ENCODE measurements at places on chromosomes 4 and X.

- no peak for DNase-seq
Measured at GRCh38 chr4:100644150-100644549, 126.3 kb upstream of the EMCN start.

GRCh38 chr4:107625391-107625902, 94.6 kb downstream of the PAPSS1 start:
- no peak for DNase-seq

DNA sequence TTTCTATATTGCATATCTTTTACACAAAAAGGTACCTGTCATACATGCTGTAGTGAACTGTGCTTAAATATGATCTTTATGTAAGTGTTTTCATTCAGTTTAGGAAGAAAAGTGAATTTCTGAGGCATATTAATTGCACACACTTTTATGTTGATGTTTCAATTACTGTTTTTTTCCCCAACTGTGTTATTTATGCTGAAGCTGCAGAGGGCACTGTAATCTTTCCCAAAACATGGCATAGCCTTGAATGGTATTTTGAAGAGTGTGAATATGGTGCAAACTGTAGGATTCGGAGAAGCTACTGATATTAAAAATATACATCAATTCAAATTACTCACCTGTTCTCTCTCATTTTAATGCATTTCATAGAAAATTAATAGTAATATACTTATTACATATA, 6.0 kb upstream of the CENPE start:
- no peak for DNase-seq

DNA sequence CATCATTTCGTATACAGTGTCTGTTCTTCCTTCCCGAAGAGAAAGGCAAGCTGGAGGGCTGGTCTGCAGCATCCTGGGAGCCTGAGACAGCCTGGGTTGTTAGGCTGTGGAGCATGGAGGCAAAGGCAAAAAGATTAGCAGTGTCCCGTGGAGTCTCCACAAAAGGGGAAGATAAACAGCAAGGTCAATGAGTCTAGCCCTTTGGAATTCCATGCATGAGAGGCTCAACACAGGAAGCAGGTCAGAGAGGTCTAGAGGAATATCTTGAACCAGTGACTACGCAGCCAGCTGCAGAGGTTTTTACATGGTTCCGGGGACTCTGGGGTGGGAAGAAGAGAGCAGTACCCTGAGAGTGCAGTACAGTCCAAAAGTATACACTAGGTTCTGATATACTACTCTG, 12.2 kb upstream of the MCF2 start:
- DNase-seq = no peak

DNA sequence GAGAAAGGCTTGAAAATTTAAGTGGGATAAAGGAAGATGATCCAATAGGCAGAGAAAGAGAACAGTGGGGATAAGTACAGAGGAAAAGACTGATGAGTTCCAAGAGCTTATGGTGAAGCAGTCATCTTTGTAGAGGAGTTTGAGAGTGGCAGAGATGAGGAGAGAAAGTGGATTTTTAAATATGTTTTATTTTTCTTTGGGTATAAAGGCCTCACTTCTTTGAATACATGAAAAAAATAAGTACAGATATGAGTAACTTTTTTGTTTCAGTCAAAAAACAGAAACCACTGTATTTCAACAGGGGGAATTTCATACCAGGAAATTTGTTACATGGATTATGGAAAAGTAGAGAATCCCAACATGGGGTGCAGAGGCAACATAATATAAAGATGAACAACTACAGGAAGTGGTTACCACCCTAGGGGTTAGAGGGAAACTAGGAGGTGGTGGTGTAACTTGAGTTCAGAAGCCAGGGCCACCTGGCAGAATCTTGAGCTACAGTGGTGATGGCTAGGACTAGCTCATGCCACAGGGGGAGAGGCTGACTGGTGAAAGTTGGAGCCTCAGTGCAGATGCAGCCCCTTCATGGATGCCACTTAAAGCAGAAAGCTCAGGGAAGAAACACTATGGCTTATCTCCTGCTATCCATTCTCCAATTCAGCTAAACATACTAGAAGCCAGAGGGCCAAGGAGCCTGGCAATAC, 3.4 kb upstream of the CYBB start:
- peak; percentile 63 for DNase-seq

GRCh38 chrX:142483965-142484364, 278.9 kb upstream of the MAGEC2 start:
- DNase-seq = no peak

- DNase-seq = no peak
Measured at GRCh38 chr4:79272126-79272525, 53.7 kb downstream of the NAA11 start.

- no peak for DNase-seq
Measured at GRCh38 chrX:3346501-3347259, at the start of gene MXRA5. Gene MXRA5 (minus strand): TSS chrX:3346652. CDS start chrX:3343833, 2,819 bp downstream.

GRCh38 chr4:9812501-9813340, 31.3 kb downstream of the DRD5 start:
- peak; percentile 58 for DNase-seq

DNA sequence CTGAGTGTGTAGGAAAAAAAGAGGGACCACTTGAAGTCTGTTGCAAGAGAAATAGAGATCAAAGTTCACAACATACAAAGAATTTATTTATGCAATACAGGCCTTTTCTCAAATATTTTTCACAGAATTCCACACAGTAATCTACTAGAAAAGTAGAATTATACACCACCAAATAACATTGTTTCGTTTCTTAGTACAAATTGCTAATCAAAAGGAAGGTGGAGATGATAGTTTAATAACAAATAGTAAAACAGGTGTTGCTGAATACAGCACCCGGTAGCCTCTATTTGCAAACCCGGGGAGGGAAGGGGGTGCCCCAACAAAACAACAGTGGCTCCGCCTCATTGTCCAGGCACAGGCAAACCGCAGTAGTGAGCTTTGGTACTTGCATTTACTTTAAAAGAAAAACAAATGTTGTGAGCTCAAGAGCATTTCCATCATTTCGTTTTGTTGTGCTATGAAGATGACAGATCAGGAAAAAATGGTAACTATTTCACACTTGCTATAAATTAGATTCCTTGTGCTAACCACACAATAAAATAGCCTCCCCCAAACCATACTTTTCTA, 186.4 kb downstream of the DCLK2 start:
- DNase-seq = no peak

DNA sequence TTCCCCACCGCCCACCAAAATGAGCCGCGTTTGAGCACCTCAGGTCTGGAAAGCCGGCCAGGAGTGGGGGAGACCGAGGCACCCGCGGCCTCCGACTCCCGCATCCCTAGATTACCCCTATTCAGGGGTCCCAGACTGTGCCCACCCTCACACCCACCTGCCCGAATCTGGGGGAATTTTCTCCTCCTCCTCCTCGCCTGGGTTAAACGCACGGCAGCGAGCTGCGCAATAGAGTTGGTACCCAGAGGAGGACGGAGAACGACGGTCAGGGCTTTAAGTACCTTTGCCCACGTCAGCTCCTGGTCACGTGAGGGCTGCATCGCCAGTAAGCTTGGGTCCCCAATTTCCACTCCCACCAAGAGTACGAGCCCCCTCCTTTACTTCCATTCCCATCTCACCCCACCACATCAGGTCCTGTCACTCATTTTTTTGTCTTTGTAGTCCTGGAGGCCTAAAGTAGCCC, at the start of gene ARMCX2:
Gene ARMCX2, minus strand, starts transcription at position 250 of the 463 bp plus-strand sequence. CDS start 2,262 bp downstream, outside the sequence.
- DNase-seq = no peak

DNA sequence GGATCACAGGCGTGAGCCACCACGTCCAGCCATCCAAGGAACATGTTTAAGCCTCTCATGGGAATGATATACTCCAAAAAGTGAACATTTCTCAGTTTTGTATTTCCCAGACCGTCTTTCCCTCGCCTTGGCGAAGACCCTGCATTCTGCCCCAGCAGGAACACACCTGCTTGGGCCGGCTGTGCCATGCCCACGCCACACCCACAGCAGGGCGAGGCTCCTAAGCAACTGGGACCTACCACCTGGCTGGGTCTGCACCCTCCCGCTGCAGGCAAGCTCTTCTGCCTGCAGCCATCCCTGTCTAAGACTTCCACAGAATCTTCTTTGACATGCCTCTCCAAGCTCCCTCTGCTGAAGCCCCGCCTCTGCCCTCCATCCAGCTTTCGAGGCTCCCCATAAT, 3.6 kb downstream of the CCNQ start:
- no peak for DNase-seq

GRCh38 chrX:47186096-47186740, 7.4 kb upstream of the UBA1 start:
- no peak for DNase-seq

DNA sequence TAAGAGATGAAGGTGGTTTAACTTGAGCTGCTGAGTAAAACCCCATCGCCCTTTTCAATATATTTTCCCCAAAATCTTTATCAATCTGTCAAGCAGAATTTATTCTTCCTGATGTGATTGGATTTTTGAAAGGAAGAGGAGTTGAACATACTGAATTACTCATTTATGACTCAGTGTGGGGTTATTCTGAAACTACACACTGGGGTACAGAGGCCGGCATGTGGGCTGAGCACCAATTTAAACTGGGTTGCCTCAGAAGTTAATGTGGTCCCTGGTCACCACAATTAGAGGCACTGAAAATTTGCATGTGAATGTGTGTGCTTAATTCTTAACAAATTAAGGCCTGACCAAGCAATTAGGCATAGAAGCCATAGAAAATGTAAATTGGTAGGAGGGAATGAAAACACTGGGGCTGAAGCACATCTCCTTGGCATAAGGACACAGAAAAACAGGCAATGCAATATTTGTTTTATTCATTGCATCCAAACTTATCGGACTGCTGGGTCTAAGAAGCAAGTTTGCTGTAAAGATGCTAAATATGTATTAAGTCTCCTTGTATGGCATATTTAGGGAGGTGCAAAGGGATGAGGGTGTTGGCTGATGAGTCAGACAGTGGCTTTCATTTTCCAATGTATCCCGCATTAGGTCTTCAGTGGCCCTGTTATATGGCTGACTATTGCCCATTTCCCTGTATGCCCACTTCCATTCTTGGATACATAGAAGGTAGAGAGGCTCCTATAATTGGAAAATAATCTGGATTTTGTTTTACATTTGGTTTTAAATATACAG, 170.9 kb downstream of the IL15 start:
- DNase-seq = no peak

DNA sequence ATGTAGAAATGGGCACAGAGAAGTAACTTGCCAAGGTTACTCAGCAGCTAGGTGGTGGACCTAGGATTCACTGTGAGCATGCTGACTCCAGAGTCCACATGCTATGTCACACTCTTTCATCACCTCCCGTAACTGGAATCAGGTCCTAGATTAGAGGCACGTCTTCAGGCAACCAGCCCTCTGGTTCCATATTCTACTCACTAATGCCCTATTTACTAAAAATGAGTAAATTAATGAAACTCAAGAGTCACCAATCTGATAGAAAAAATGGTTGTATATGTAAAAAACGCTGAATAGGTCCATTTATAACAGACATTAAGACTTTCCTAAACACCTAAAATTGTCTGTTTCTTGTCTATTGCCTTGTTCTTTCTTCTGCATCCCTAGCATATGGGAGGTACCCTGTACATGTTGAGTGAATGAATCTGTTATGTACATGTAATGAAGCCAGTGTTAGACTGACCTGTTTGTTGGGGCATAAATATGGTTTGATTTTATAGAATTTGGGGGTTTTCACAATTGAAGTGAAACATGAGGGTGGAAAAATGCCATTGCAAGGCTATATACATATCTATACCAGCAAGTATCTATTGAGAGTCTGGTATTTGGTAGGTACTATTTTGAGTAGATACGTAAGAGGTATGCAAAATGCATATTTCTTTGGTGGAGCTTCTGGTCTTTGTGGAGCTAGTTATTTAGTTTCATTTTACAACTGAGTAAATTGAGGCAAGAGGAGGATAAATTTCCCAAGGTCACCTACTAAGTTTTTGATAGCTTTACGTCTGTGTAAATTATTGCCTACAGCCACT, 7.5 kb upstream of the RUFY3 start:
- no peak for DNase-seq

- no peak for DNase-seq
Measured at GRCh38 chr4:498328-498904, 540 bp downstream of the ZNF721 start.

DNA sequence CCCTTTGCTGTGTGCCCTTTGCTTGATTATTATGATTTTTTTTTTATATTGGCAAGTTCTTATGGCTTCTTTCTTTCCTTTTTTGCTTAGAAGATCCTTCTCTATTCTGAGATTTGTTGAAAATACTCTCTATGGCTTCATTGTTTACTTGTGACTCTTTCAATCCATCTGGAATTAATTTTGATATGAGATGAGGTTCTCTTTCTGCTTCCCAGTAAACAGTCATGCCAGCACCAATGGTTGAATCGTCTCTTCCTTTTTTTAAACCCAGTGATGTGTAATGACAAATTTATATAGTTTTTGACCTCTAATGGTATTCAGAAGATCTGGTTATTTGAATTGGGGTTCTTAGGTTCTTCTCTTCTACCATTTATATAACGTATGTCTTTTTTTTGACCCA, 121.8 kb downstream of the ARHGAP10 start:
- no peak for DNase-seq

DNA sequence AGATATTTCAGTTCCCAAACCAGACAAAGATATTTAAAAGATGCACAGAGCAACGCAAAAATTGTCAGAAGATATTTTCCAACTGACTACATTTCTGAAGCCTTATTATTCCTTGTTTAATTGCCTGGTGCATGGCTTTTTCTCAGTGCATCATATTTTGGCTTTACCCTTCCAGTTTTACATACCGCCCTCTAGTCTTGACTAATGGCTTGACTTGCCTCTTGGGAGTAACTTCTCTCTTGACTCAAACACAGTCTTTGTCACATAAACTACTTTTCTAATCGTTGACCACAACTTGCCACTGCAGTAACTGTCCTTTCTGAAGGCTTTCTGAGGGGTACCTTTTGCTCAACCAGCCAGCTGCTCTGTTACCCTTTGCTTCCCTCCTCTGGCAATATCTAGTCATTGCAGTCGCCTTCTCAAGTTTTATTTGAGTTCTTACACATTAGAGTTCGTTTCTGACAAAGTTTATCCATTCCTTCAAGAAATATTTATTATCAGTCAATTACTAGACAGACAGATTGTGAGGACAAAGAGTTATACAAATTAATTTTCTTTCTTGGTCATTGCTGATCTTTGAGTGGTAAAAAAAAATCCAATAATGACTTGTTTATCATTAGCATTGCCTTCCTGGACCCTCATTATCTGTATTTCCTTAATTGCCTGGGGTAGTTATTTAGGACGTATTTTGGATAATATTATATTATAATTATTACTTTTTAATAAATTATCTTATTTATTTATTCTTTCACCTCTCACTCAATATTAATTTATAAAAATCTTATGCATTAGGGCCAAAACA, 506.9 kb upstream of the PCDH10 start:
- no peak for DNase-seq

DNA sequence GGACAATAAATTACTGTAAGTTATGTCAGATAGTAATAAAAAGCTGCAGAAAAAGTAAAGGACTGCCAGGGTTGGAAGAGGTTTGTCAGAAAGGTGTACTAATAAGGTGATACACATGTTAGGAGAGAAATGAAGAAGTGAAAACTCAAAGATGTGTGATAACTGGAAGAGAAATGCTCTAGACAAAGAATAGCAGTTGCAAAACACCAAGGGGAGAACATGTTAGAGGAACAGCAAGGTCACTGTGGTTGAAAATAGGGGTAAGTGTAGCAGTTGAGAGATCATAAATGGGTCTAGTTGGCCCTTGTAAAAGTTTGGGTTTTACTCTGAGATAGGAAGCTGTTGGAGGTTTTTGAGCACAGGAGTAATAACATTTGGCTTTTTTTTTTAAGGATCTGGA, 46.9 kb downstream of the HSPA4L start:
- no peak for DNase-seq

GRCh38 chrX:74509989-74510388, 88.7 kb downstream of the SLC16A2 start:
- no peak for DNase-seq
